Regular cardiac myocyte (primary cell): ENCODE measurements at places on chromosomes 16 and 17. TPM values are rescaled to one million over a fixed set of nuclear protein-coding genes. Genes with fewer than 3 reads are reported as not detected.

USP6 gene
- total RNA-seq: under 0.01 TPM in 1 of 2 replicates, not detected in the other

CD300E gene
- not detected in 2 replicates for total RNA-seq

KIF18B gene
- 1.1 and 10.2 TPM in 2 replicates for total RNA-seq

EFNB3 gene
- total RNA-seq: under 0.01 and 0.19 TPM in 2 replicates

SLC13A2 gene
- not detected in 2 replicates for total RNA-seq

MPV17L gene
- total RNA-seq: 0.58 and 0.85 TPM in 2 replicates

TM4SF5 gene
- not detected in 2 replicates for total RNA-seq

MT1A gene
- 3.9 and 8.8 TPM in 2 replicates for total RNA-seq

SMTNL2 gene
- under 0.01 TPM in 2 replicates for total RNA-seq
